ENCODE measurements at places on chromosomes 12 and 14.

- DNase-seq: no peak
These were observed 58.9 kb downstream of the DDX51 start for GRCh38 chr12:132085291-132085635.

- DNase-seq: no peak
These were observed 580 bp downstream of the SALL2 start for GRCh38 chr14:21525571-21525961.

- DNase-seq: no peak
These were observed 2.8 kb downstream of the TMX1 start for GRCh38 chr14:51242545-51243490.

DNA sequence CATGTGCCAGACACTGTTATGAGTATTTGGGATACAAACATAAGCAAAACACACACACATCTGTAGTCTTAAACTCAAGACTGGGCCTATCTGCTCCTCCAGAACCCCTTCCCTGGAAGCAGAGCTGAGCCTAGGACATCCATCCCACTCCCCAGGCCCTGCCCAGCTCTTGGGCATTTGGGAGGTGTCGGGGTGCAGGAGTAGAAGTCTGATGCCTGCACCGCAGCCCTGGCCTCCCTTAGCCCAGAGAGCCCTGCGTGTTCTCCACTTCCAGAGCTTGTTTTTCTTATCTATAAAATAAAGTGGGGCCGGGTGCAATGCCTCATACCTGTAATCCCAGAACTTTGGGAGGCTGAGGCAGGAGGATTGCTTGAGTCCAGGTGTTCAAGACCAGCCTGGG, 11.7 kb downstream of the HSP90AA1 start:
- no peak for DNase-seq

DNA sequence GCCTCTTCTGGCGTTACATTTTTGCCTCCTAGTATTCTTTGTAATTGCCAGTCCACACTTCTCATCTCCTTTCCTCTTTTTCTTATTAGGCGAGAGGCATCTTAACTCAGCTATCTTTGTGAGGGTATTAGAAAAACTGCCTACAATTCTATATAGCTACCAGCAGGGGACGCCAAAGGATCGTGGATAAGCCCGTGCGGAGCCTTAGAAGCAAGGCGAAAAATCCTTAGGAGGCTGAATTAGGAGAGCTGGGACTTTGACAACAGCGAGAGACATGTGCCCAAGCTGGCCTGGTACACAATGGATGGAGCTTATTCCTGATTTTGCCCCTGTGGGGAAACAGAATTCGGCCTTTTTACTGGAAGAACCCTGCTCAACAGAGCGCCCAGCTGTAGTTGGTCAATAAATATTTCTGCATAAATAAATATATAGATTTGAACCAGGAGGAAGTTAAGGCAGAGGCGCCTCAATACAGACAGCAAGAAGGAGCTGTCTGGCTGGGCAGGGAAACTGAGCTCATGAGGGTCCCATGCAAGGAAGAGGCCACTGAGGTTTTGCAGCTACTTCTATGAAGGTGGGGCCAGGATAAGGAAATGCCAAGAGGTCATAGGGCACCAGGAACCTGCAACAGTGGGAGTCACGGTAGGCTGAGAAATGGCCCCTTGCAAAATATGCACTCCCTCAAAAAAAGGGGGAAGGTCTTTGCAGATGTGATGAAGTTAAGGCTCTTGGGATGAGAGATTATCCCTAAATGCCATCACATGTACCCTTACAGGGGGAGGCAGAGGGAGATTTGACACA, 14.6 kb upstream of the RBM19 start:
- no peak for DNase-seq

GRCh38 chr14:105774001-105774400, 247.6 kb downstream of the TMEM121 start:
- DNase-seq: no peak
